ENCODE measurements at places on chromosomes 12 and 14. TPM values are rescaled to one million over a fixed set of nuclear protein-coding genes. Genes with fewer than 3 reads are reported as not detected.

DNA sequence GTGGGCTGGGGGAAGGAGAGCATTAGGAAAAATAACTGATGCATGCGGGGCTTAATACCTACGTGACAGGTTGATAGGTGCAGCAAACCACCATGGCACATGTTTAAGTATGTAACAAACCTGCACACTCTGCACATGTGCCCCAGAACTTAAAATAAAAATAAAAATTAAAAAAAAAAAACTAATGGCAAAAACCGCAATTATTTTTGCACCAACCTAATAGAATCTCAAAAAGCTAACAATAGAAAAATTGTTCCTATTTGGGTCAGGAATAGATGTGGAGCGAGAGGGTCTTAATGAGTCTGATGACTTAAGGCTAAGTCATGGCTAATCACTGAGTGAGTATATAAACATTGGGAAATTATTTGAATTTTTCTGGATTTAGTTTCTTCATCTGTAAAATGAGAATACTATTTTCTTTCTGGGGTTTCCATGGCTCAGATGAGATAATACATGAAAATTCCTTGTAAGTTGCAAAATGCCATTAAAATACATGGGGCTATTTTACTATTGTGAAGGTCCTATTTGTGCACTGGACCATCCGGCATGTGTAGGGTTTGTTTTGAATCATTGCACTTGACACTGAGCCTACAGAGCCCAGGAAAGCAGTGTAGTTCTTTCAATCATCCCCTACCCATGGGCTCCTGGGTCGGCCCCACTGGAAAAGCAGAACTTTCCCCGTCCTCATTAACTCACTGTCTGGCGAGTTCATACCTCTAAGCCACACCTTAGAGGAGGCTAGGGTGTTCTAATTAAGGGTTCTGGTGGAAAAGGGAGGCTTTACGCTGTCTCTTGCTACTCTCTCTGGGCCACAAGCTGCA, 164.1 kb upstream of the NTF3 start:
- DNase-seq: no peak

The CNOT2 gene
- total RNA-seq: 85.8 TPM

GRCh38 chr12:32533971-32534590, 134.7 kb downstream of the FGD4 start:
- DNase-seq: peak; percentile 88

The TAS2R20 gene
- 3.8 TPM for total RNA-seq

GRCh38 chr12:62516927-62517326, 50.3 kb downstream of the MON2 start:
- DNase-seq: no peak

GRCh38 chr14:61472801-61473376, 151.5 kb downstream of the PRKCH start:
- no peak for DNase-seq

DNA sequence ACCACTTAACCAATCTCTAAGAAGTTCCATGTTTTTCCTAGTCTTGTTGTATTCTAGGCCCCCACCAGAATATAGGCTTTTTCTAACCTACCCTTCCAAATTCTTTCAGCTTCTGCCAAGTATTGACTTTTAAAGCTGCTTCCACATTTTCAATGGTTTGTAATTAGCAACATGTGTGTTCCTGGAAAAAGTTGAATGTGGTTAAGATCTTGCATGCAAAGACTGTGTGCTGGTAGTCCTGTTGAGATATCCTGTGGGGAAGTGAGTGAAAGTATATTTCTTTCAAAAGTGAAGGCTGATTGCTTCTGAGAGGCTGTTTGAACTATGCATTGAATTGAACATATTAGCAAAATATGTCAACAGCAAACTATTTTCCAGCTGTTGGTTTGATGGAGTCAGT, 646 bp upstream of the OR6C4 start:
- no peak for DNase-seq
